Cardiac muscle cell (in vitro differentiated cells and primary cell): ENCODE measurements at places on chromosomes 7 and 10.

DNA sequence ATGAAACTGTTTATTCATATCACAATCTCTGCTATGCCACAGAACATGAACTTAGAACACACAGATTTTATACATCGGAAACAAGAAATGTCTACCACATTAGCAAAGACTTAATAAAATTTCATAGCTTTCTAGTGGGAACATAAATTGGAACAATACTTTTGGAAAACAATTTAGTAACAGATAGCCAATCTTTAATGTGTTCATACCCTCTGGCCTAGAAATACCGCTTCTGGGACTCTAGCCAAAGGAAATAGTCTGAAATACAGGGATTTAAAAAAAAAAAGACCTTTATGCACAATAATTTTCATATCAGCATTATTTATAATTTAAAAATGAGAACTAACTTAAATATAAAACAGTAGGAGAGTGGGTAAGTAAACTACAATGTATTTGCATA, 168.5 kb downstream of the PLXNA4 start:
- peak; percentile 74 for DNase-seq

DNA sequence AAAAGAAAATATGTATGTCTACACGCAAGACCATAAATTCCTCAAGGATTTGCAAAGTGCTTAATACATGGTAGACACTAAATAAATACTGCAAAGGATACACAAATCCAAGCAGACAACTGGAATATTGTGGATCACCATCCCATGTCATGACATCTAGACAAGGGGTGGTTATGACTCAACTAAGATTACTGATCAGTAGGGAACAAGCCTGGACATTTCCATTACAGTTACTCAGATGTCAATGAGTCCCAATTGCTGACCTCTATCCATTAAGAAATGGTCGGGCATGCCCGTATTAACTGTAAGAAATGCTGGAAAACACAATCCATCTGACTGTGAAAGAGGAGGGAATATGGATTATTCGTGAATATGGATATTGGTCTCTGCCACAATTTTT, 27.6 kb upstream of the RUFY2 start:
- no peak for DNase-seq

DNA sequence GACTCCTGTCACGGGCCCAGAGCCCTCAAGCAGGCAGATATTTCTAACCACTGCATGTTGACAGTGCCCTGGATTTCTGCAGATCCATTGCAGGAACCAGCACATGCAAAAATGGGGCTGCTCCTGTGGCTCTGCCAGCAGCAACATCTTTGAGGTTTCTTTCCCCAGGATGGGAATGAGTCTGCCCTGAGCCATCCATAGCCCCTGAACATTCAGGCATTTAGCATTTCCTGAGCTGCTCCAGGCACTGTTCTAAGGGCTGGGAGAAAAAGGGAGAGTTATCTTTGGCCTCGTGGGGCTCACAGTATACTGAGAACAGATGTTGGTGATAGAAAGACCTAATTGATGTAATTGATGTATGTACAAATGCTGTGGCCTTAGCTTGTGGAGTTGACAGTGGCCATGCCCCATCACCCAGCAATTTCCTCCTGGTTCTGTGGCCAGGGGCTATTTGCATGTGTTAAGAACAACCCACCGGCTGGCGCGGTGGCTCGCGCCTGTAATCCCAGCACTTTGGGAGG, 66.0 kb upstream of the LRRC4 start:
- DNase-seq = no peak

GRCh38 chr10:1116051-1116450, 59.9 kb downstream of the WDR37 start:
- no peak for DNase-seq

DNA sequence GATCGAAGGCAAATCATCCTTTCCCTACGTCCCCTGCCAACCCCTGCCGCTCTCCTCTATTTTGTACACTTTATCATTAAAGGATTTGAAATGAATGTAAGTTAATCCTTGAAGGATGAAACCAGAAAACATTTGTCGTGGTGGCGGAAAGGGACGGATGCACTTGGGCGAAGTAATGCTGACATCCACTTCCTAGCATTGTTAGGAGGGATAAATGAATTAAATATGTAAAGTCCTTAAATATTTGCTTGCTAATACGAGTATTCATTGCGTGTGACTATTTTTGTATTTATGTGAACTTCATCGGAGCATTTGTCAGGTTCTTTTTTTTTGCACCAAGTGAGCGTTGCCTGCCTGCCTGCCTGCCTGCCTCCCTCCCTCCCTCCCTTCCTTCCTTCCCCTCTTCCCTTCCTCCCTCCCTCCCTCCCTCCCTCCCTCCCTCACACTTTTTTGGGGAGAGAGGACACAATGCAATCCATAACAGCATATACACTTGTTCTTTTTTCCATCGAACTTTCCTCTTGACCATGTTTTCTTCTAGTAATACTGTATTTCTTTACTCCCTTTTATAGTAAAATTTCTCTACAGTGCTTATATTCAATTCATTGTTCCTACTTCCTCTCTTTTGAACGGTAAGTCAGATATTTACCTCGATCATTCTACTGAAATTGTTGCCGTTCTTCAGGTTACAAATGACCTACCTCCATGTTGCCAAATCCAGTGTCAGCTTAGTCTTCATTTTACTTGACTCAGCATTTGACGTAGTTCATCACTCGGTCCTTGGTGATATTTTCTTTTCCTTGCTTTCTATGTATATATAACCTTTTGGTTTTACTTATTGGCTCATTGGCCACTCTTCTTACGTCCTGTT, 831 bp downstream of the CCDC7 start:
- no peak for DNase-seq

- no peak for DNase-seq
These were observed 30.1 kb downstream of the JCAD start for GRCh38 chr10:30029164-30029871.

DNA sequence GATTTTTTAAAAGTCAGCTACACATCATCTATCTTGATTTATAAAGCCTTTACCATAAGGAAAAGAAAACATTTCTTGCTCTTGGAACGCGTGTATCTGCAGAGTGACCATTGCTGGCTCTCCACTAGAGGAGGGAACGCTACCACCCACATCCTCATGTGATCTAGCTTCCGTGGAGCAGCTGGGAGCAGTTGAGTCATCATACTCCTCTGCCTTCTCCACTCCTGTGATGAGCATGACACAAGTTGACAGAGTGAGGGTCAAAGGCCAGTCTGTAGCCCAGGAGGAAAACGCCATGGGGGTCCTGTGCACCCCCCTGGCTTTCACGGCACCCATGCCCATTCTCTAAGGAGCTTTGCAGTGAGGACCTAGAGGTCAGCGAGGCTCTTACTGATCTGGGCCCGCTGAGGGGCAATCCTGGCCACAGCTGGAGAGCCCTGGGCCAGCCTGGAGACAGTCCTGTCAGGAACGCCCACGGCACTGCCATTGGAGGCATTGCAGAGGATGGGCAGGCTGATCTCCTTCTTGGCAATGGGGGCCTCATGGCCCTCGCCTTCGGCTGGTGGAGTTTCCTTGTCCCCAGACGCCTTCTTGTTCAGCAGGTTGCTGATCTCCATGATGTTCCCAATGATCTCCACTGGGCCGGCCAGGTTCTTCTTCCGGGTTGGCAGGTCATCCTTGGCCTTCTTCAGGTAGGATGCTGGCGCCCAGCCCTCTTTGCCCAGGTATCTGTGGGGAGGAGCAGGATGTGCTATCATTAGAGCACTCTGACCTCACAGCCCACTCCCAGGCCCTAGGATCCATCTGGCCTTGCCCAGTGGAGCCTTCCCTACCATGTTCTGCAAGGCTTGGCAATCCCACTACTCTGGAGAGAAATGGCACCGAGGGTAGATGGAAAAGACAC, 119.2 kb downstream of the NEURL1 start:
- DNase-seq = no peak

DNA sequence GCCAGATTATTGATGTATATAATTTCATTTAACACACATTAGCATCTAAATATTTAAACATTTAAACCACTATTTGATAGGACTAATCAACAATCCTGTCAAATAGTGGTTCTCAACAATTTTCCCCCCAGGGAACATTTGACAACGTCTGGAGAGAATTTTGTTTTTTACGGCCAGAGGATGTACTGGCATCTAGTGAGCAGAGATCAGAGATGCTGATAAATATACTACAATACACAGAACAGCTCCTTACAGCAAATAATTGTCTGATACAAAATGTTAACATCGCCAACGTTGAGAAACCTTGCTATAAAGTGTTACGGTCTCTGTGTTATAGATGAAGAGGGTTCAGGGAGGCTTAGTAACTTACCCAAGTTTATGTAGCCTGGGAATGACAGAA, 25.0 kb upstream of the TMEM229A start:
- no peak for DNase-seq

GRCh38 chr7:46525876-46526275, 604.8 kb upstream of the IGFBP3 start:
- no peak for DNase-seq

DNA sequence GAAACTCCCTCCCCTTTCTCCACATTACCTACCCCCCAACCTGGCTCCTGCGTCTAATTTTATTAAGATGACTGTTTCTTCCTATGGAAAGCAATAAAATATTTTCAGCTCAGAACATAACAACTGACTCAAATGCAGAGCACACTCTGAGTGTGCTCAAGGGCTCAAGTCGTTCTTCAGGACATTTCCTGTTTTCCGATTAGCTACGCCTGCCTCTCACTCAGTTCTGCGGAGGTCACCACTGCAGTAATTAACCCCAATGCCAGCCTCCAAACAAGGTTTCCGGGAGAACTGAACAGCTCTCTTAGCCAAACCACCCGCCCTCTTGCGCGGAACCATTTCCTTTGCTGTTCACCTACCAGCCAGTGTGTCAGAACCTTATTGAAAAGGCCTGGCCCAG, 19.3 kb downstream of the MYOF start:
- no peak for DNase-seq
